ENCODE measurements at places on chromosomes 3 and 15.

GRCh38 chr3:7964899-7965298 is 536.7 kb upstream of the LMCD1 start:
- DNase-seq = no peak

DNA sequence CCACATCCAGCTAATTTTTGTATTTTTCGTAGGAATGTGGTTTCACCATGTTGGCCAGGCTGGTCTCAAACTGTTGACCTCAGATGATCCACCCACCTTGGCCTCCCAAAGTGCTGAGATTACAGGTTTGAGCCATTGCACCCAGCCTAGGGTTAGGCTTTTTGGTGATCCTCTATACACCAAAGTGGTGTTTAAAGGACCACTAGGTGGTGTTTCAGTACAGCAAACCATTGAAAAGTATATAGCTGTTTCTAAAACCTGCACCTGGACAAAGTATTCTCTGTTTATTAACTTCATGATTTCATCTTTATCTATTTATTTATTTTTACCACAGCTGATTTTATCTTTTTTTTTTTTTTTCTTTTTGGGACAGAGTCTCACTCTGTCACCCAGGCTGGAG is 68.4 kb downstream of the MINDY2 start:
- DNase-seq = no peak

DNA sequence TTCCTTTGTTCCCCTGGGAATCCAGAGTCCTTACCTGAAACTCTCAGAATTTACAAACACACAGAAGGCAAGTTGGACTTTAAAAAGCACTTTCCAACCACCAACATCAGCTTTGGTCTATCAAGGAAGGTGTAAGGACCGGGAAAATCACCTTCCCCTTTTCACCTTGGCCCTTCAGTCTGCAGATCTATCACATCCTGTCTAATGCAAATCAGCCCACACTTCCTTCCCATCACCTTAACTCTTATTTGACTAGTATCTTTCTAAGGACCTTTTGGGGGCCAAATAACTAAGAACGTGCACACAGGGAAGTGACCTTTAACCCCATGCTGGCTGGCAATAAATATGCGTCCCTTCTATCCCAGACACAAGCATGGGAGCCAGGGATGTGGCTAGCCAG is 320.6 kb downstream of the ARRDC4 start:
- DNase-seq = no peak

GRCh38 chr3:157520485-157521150 is 17.4 kb upstream of the VEPH1 start:
- DNase-seq = no peak

DNA sequence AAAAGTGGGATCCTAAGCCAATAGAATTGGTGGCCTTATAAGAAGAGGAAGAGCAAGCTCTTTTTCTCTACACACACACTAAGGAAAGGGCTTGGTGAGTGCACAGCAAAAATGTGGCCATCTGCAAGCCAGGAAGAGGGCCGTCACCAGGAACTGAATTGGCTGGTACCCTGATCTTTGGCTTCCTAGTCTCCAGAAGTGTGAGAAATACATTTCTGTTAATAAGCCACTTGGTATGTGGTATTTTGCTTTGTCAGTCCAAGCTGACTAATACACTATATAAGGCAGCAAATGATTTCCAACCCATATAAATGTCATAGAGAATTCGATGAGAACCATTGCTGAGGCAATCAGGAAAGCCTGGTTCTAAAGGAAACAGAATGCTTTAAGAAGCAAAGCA is 816.3 kb upstream of the SEMA6D start:
- DNase-seq = no peak

DNA sequence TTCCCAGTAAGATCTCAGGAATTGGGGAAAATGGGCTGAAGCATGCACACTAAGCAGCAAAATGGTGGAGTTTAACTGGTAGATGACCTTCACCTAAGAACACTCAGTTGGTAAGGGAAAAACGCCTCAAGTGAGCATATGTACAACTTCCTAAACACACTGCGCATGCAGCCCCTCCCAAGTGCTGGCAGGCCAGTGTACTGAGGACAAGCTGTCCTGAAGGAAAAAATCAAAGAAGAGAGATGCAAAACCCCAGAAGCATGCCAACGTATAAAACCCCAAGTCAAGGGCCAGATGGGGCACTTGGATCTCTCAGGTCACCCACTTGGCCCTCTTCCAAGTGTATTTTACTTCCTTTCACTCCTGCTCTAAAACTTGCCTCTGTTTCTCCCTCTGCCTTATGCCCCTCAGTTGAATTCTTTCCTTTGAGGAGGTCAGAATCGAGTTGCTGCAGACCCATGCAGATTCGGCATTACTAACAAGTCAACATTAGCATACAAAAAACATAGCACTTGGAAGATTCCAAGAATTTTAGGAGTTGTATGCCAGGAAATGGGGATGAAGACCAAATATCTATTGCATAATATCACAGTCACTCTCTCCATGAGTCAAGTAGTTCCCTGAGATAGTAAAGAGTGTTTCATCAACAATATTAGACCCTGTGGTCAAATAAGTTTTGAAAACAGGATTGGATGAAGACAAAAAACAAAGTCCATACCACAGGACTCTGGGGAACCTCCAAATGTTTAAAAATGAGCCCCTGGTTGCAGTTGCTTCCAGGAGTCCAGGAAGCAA is 10.8 kb upstream of the FYCO1 start:
- DNase-seq = no peak

DNA sequence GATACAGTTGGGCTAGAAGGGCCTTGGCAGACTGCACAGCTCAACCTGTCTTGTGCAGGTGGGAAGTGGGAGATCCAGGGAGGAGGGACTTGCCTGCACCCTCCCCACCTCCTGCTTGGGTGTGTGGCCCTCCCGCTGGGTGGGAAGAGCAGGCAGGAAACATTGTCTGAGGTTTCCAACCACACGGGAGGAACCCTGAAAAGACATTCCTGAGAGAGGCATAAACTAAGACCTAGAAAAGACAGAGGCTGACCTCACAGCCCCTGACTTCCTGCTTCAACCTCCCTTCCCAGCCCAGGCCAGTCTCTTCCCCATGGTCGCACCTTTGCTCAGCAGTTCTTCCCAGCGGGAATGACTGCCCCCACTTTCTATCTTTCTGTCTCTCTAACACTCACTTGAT is 46.3 kb upstream of the INSYN1 start:
- DNase-seq = no peak

DNA sequence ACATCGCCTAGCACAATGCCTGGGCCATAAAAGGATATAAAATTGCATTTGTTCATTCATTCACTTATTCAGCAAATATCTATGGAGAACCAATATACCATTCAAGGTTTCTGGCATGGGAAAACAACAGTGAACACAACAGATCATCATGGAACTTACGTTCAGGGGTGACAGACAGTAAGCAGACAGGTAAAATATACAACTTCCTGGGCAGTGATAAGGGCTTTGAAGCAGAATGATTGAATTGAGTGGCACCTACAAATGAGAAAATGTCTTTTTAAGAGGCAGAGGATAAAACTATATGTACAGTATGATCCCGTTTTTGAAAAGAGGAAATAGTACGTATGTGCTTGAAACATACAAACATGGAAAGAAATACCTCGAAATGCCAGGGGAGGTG is 39.2 kb downstream of the CMTM7 start:
- no peak for DNase-seq

DNA sequence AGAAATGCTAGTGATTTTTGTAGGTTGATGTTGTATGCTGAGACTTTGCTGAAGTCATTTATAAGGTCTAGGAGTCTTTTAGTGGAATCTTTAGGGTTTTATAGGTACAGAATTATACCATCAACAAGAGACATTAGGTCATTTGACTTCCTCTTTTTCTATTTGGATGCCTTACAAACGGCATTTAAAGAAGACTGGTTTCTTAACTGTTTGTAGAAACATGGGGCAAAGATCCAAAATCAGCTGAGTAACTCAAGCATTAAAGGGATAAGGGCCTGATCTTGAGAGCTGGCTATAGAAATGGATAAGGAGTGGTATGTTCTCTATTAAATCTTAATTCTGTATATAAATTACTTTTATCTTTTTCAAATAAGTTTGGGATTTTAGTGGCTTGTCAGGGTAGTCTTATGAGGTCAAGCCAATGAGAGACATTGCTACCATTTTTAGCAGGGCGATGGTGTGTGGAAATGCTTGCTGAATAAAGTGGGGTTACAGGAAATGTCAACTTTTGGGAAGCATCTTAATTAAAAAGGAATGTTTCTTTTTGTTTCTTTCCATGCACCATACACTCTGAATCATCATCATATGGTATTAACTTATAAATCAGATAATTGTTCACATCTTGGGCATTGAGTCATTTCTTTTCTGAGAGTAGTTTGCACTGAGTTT is 197.7 kb upstream of the GBE1 start:
- no peak for DNase-seq

- no peak for DNase-seq
Observed at GRCh38 chr15:52105846-52106245, 6.7 kb downstream of the BCL2L10 start.

- peak; percentile 6 for DNase-seq
Observed at GRCh38 chr15:101723171-101723873, 951 bp downstream of the TARS3 start.

DNA sequence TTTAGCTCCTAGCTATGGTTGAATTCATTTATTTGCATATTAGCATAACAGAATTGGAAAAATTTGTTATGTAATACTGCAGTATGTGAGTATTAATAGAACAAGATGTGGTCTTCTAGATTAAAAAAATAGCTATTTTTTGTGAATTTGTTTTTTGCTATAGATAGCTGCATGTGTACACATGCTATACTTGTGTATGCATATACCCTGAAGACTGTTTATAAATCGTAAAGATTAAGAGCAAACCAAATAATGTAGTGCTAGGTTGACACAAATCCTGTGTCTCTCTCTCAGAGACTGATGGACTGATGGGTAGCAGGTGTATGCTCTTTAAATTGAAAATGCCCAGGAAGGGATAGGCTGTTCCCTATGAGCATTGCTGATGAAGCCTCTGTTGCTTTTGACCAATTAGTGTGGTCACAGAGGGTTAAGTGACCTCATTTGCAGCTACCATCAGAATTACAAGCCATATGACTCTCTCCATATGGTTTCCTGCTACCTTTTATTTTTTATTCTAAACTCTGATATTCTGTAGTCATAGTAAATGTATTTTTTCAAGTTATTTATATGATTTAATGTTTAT is 9.0 kb downstream of the PLCL2 start:
- DNase-seq = no peak

- DNase-seq = no peak
Observed at GRCh38 chr3:171189394-171190080, 163.0 kb upstream of the SLC2A2 start.

Data from DMS79 treated with DMSO at 0.1 percent for 48 hours (cell line).